LNCaP clone FGC (cell line): ENCODE measurements at places on chromosomes 13 and 19.
A peak's percentile ranks its signal among the peaks of the same experiment; 100 is the strongest.

DNA sequence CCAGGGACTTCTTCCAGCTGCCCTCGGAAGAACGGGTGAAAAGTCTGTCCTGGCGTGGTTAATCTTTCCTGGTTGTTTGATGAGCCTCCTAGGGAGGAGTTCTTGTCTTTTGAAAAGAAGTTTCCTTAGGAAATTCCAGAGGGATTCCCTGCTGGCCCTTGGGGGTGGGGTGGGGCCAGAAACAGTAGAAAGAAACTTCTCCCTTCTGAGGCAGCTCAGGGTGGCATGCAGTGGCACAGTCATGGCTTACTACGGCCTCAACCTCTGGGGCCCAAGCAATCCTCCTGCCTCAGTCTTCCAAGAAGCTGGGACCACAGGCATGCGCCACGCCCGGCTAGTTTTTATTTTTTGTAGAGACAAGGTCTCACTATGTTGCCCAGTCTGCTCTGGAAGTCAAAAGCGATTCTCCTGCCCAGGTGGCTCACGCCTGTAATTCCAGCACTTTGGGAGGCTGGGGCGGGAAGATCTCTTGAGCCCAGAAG, 1.5 kb downstream of the ZNF101 start:
- DNase-seq: no peak

DNA sequence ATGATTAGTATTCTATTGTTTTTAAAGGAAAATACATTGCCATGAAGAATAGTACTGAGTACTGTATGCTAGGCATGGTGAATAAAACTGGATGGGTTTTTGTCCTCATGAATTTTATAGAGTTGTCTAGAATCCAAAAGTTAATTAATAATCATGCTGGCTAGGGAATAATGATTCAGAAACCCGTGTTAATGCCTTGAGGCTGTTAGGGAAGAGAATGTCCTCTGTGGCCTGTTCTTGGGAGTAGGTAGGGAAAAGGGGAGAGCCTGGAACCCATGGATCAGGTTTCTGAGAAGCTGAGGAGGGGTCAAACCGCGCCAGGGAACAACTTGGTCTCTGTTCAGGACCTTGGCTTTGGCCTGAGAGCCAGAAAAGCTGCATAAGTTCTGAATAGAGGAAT, 1376.3 kb upstream of the SLC10A2 start:
- DNase-seq: no peak

- DNase-seq: no peak
Observed at GRCh38 chr13:77513719-77514335, 21.7 kb upstream of the SCEL start.

DNA sequence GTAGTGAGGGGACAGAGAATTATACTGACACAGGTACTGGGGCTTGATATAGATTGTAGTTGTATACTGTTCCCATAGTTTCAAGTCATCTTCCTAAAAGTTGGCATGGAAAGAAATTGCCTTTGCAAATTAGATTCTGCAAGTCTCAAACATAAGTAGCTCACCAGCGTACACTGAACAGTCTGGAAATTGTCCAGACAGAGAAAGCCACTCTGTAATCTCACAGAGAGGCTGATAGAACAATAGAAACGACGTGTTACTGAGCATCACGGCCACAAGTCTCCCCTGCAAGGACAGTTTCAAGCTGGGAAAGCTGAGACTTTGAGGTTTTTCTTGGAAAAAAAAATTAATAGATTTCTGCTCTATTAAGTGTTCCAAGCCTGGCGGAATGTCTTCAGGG, 228.6 kb downstream of the DNAJC15 start:
- no peak for DNase-seq

DNA sequence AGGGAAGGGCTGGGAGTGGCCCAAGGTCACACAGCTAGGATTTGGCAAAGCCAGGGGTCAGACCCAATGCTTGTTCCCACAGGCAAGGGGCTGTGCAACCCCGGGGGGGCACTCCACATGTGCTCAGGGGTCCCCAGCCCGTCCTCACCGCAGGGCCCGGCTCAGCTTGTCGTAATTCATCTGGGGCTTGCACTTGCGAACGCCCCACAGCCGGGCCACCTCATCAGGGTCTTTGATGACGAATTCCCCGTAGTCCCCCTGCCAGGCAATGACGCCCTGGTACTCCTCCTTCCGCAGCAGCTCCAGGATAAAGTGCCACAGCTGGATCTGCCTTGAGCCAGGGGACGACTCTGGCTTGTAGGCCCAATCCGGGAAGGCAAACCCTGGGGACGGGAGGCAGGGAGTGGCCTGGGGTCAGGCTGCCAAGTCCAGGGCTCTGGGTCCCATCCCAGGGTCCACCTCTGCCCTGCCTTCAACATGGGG, 4.7 kb downstream of the ERF start:
- no peak for DNase-seq

- DNase-seq: no peak
Observed at GRCh38 chr19:49873834-49874233, 3.3 kb downstream of the AKT1S1 start.

GRCh38 chr19:45952686-45953505, 20.8 kb downstream of the NOVA2 start:
- no peak for DNase-seq

GRCh38 chr19:13952931-13953531, 722 bp downstream of the DCAF15 start:
- DNase-seq: no peak

DNA sequence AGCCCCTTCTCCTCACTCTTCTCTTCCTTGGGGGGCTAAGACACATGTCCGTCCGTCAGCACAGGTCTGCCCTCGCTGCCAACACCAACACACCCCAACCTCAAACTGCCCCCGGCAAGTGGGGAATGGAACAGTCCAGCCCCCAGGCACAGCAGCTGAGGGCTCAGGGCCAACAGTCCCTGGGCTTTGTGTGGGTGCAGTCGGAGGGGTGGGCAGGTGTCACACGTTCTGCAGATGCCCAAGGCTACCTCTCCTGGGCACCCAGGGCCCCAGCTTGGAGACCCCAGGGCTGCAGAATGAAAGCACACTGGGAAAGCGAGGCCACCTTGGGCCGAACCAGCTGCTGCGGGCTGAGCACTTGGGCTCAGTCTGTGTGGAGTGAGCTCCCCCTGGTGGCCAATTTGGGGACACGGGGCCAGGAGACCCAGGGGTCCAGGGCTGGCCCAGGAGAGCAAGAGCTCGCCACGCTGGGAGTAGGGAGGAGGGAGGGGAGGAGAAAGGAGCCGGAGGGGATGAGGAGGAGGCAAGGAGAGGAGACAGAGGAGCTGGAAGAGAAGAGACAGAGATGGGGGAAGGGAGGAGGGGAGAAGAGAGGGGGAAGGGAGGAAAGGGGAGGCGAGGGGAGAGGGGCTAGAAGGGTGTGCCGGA, 14.0 kb upstream of the ATP8B3 start:
- DNase-seq: peak; percentile 19

DNA sequence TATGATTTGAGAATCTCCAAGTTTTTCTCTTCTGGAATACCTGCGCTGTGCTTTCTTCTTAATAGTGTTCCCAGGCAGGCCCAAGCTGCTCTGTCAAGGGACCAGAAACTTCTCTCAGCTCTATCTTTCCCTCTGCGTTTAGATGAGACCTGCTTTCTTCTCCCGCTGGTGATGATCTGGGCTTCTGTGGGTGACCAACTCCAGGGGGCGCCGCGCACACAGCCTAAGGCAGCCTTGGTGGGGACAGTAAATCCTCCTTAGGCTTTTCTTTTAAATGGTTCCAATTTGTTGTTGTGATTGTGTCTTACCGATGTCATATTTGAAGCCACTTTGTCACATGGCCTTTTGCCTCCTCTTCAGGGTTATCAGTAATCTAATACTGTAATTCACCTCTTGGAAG, 439.4 kb upstream of the KLF12 start:
- DNase-seq: no peak

- no peak for DNase-seq
Observed at GRCh38 chr13:51266642-51267041, 44.4 kb downstream of the FAM124A start.

GRCh38 chr13:43407023-43407581, 379.7 kb downstream of the ENOX1 start:
- no peak for DNase-seq

DNA sequence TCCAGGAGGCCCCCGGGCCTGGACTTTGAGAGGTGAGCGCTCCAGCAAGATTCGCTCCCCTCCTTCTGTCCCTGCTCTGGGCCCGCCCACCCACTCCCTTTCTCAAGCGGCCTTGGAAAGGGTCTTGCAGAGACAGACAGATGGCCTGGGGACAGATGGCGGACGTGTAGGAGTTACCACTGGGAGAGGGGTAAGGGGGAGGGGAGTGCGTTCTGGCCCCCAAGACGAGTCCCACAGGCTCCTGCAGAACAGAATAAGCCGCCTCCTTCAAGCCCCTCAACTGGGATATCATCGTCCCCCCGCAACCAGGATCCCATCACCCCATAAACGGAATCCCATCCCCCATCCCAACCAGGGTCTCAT, 3.6 kb upstream of the TNFAIP8L1 start:
- DNase-seq: no peak

GRCh38 chr19:3534375-3535234, 4.4 kb upstream of the TEKTIP1 start:
- DNase-seq: no peak

DNA sequence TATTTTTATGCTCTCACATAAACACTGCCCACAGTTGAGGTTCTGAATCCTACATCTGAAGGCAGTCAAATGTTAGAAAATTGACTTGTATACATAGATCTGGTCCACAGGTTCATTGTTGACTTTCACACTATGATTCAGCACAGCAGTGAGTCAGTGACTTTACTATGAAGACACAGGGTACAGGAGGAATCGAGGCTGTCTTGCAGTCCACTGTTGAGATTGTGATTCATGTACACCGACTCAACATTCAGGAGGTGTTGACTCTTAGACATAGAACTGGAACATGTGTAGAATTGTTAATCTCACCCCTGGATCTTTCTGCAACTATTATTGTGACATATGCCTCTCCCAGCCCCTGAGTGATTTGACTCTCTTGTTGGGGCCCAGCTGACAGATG, 74.3 kb upstream of the ZNF43 start:
- DNase-seq: no peak

- no peak for DNase-seq
Observed at GRCh38 chr13:67229481-67230403, at the start of gene PCDH9. PCDH9 (minus strand) TSS chr13:67230336; CDS start chr13:67228440, 1,896 bp downstream.

DNA sequence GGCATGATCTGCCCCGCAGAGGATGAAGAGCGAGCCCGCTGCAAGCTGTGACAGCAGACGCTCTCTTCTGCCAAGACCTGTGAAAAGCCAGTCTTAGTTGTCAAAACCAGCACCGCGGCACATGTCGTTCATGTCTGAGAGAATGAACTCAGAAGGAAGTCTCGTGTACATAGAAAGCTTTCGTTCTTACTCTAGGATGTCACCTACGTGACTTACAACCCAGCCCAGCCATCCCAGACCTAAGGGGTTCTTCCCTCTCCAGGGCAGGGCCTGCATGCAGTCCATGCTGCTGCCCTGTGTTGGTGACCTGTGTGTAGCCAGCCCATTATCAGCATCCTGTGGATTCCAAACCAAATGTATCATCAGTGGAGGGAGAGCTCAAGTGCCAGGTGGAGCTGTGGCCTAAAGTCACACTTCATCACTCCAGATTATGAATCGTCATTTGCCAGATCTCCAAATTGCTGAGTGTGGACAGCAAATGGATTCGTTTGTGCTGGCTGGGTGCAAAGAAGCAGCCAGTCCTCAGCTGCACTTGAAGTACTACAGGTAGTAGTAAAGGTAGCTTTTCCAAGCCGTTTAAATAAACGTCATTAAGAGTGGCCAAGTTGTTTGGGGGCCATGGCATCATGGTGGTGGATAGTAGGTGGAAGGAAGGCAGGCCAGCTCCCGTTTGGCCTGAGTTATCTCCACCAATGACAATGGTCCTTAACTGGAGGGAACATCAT, 73.9 kb upstream of the GPR183 start:
- DNase-seq: no peak

- DNase-seq: no peak
Observed at GRCh38 chr19:3375221-3376090, 9.1 kb downstream of the NFIC start.

- DNase-seq: no peak
Observed at GRCh38 chr13:109899748-109900147, 113.4 kb upstream of the IRS2 start.

DNA sequence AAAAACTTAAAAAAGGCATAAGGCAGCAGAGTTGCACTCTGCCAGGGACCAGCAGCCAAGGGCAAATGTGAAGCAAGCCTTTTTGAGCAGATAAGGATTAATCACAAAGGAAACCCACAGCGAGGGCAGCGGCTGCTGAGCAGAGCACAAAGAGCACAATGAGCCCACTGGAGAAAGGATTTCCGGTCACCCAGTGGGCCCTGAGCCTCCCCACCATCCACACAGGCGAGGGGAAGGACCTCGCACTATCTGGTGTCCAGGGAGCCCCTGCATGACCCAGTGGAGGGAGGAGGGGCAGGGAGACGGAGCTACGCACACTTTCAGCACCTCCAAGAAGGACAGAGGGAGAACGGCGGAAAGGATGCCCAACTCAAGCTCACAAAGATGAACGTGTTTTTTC, 40.0 kb downstream of the COL4A1 start:
- no peak for DNase-seq

DNA sequence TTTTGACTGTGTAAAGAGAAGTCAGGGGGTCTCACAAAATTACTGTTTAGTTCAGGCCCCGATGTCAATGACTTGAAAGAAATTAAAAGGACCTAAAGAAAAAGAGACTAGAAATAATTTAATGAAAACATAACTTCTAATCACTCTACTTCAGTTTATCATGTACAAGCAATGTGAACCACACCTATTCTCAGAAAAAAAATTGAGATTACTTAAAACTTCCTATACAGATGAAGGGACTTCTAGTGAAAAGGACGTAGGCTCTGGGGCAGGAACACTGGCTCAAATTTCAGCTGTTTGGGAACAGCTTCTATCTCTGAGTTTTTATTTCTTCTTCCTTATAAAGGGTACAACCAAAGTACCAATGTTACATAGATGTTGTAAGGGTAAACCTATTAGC, 38.0 kb downstream of the TPT1 start:
- DNase-seq: no peak

DNA sequence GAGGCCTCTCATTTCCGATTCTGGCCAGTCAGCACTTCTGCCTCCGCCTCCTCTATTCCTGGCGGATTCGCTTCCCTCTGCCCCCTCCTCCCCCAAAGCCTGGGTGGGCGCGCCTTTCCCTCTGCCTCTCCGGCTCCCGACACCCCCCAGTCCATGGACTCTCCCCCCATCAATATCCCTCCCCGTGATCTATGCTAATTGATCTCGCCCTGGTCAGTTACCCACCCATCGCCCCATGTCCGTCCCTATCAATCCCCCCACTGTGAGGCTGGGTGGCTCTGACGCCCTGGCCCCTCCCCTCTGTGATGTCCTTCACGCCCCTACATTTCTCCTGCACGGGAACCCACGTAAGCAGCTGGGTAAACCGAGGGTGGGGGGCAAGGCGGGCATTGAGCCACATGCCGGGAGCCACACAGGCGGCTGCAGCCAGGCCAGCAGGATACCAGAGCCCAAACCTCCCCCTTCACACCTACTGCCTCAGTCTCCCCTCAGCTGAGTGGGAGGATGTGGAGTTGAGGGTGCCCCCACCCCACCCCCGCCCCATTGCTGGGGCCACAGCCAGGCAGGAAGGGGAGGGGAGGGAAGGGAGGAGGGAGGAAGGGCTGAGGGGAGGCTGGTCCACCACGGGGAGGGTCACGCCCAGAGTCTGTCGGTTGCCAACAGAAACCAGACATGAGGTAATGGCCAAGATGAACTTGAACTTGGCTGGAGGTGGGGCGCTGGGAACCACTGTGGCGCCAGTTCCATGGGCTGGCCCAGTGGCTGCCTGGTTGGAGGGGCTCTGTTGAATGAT, 21.0 kb downstream of the SMIM24 start:
- DNase-seq: no peak

GRCh38 chr13:25468325-25469168, 96.8 kb downstream of the ATP8A2 start:
- DNase-seq: no peak
